ENCODE measurements at places on chromosomes 16 and 17.

DNA sequence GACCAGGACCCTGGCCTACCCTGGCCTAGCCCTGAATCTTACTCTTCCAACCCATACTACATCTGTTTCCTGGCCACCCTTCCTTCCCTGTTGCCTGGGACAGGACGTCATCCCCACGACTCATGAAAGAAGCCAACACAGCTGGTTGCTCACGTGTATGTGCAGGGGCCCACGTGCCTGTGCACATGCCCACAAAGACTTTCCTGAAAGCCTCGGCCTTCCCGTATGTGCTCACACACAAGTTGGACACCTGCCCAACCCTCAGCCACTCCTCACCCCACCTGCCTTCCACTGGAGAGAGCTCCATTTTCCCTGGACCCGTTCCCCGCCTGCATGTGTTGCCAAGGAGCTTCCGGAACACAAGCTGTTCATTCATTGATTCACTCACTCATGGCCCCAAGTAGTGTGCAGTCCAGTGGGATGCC is 7.0 kb downstream of the PLXDC1 start:
- no peak for DNase-seq

GRCh38 chr16:14350081-14350480 is 279.0 kb downstream of the MRTFB start:
- peak; percentile 57 for DNase-seq

- no peak for DNase-seq
Measured at GRCh38 chr16:70758786-70759185, 42.2 kb downstream of the VAC14 start.

DNA sequence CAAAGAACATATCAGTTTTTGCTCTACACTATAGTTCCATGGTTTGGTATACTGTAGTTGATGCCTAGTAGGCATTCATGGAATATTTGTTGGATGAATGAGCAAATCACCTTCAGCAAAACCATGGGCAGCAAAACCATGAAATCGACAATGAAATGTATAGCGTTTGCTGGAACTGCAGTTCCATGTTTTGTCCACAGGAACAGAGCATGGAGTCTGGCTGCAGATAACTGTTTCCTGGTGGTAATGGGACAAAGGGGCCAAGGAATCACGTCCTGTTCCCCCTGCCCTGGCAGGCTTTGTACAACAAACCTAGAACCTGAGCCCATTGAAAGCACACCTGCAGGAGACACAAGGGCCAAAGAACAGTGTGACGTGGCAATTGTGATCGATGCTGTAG is 101.1 kb downstream of the USP31 start:
- DNase-seq, result no peak

- no peak for DNase-seq
Measured at GRCh38 chr16:88870608-88871348, 4.3 kb upstream of the PABPN1L start.

DNA sequence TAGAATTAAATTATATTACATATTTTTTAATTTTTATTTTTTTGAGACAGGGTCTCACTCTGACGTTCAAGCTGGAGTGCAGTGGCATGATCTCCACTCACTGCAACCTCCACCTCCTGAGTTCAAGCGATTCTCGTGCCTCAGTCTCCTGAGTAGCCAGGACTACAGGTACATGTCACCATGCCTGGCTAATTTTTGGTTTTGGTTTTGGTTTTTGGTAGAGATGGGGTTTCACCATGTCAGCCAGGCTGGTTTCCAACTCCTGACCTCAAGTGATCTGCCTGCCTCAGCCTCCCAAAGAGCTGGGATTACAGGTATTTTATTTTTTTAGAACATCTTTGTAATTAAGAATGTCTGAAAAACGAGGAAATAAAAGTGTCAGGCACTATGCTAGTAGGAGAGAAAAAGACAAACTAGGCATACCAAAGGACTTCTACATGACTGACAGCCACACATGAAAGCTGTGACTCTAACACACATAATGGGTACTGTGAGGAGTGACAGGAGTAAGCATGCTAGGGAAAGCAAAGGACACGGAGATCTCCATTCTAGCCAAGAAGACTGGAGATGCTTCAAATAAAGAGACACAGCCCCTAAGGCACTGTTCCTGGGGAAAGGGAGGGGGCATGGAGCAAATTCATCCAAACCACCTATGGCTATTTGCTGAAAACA is 7.3 kb downstream of the GNA13 start:
- no peak for DNase-seq

DNA sequence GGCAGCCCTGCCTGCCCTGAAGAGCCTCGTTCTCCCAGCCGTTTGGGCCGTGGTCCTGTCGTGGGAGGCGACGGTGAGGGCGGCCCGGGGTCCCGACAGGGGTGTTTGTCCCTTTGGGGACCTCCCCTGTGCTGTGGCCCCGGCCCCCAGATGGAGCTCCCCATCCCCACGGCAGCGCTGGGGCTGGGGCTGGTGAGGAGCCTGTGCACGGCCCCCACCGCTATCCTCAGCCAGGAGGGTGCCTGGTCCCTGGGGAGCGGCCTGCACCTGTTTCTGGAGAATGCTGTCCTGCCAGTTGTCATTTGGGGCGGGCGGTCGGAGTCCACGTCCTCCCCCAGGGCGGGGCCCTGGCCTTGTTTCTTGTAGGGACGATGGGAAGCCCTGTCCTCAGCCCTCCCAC is 6.6 kb downstream of the CAPN15 start:
- DNase-seq, result no peak

GRCh38 chr17:48574505-48575065 is 3.6 kb downstream of the HOXB4 start:
- DNase-seq, result no peak

DNA sequence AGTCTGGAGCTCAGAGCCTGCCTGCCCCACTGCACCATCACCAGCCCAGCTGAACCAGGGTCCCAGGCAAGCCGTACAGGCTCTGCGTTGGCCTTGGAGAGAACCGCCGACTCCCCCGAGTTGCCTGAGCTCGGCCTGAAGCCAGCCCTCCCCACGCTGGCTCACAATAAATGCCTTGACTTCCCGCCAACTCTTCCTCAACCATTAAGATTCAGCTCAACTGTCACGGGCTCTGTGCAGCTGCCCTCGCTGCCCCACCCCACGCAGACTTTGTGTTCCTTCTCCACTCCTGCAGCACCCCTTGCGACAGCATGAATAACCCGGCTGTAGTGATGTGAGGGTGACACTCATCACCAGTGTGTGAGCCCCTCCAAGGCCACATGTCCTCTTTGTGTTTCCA is 4.8 kb upstream of the QPRT start:
- no peak for DNase-seq

DNA sequence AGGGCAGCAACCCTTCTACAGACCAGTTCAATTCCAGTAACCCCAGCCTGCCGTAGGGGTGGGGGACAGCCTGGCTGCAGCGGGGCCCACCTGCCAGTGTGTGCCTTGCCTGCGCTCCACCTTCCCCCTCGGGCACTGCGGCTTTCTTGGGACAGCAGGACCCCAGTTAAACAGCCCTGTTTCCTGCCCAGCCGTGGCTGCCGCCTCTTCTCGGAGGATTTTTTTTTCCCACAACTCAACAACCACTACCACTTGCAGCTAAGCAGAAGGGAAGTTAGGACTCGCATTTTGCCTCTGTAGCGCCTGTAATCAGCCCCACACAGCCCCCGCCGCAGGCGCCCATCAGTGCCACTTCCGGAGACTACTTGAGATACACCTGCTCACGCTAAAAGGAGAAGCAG is 76.1 kb downstream of the RAI1 start:
- DNase-seq, result peak; percentile 91

DNA sequence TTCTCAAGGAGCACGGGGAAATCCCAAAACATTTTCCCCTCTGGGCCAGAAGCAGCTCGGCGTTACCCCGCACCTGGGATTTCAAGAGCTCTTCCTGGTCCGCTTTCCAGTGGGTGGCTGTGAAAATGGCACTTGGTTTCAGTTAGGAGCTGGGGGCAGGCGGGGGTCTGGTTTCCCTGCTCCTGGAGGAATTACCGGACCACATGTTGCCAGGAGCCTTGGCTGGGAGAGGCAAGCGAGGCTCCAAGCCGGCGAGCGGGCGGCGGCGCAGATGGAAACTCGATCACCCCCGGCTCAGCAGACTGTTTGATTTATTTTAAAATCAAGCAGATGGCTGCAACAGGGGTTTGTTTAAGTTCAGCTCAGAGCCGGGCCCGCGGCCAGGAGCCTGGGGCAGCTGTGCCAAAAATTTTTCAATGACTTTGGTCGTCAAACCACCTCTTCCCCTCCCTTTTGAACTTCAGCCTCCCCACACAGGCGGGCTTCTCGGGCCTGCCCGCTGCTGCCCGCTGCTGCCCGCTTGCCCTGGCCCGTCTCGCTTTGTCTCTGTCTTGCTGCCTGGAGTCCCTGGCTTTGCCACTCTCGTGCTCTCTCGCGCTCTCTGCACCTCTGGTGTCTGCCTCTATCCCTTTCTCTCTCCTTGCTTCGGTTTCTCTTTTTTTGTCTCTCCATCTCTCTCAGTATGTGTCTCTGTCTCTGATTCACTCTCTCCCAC is 108.0 kb upstream of the CIBAR2 start:
- no peak for DNase-seq

DNA sequence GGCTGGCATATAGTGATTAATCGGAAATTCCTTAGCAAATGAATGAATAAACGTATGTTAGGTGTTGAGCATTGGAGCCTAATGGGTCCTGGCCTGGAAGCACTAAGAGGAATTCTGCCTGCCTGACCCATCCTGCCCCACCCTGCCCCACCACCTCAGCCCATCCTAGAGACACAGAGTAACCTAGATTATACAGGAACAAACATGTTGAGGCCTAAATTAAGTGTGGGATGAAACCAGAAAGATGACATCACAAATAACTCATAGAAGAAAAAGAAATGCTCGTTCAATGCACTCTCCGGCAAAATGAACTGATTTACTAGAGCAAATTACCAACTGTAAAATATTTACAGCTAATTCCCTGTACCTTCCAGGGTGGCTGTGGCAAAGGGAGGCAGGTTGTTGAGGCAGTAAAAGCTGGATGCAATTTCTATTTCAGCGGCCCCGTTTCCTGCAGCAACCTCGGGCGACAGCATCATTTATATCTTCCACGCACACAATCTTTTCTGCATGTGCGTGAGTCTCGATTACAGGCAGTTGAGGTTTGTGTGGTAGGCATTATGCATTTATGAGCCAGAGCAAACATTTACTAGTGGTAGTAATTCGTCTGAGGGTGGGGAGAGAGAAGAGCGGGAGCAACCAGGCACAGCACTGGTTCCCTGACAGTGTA is 417.2 kb downstream of the HS3ST4 start:
- DNase-seq, result no peak

DNA sequence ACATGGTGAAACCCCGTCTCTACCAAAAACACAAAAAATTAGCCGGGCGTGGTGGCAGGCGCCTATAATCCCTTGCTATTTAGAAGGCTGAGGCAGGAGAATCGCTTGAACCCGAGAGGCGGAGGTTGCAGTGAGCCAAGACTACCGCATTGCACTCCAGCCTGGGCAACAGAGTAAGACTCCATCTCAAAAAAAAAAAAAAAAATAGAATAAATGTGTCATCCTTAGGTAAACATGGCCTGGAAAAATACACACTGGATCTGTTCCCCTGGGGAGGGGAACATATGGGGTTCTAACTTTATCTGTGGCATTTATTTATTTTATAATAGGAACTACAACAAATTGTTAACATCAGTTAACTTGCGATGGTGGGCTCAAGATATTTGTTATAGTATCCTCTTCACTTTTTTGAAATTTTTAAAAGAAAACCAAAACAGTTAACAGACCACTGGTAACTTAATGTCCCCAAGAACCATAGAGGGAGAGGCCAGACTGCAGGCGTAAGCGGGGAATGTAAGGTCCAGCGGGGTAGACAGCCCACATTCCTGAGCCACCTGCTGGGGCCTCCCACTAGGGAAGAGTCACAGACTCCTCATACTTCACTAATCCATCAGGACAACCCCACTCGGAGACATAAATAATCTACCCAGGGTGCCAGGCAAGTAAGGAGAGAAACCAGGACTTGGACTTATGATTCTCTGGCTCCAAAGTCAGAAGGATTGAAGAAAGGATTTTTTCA is 12.5 kb upstream of the TXNDC11 start:
- DNase-seq, result no peak

- no peak for DNase-seq
Measured at GRCh38 chr17:11086646-11087340, 154.2 kb upstream of the SHISA6 start.

DNA sequence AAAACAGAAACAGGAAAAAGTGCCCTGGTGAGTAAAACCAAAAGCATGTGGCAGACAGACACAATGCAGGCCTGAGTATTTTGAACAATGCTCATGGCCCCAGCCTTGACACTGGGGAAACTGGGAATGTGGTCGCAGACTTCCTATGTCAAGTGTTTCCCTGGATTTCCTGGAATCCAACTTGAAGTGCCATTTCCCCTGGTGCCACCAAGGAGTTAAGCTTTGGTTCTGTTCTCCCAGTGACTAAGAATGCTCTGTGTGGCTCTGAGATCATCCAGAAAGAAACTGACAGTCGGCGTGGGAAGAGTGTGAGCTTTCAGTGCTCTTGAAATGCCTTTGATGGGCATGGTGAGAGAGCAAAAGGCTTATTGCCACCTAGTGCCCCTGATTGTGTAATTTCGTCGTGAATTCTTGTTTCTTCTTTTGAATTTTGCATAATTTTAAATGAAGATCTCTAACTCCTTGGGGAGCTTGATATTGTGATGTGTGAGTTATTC is 96.0 kb downstream of the YPEL2 start:
- no peak for DNase-seq

DNA sequence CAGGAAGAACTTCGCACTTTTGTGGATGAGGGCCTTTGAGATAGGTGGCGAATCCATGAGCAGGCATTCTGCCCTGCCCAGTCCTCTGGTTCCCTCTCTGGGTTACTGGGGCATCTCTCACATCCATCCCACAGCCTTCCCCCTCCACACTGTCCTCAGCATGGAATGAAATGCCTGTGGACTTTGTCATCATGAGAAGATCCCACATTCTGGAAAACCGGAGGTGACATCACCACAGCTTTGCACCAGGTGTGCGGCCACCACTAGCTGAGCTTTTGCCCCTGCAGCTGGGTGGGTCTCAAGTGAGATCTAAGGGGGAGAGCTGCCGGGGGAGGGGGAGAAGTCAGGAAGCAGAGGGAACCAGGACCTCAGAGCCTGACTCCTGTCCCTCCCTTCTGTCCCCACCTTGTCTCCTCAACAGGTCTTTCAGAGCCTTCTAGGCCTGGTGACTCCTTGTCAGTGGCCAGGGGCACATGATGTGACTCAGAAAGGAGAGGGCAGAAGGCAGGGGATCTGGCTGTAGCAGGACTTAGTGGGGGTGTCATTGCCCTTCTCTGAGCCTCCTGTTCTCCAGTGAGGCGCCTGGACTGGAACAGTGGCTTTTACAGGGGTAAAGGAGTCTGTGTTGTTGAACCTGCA is 40.0 kb upstream of the DLX4 start:
- no peak for DNase-seq

DNA sequence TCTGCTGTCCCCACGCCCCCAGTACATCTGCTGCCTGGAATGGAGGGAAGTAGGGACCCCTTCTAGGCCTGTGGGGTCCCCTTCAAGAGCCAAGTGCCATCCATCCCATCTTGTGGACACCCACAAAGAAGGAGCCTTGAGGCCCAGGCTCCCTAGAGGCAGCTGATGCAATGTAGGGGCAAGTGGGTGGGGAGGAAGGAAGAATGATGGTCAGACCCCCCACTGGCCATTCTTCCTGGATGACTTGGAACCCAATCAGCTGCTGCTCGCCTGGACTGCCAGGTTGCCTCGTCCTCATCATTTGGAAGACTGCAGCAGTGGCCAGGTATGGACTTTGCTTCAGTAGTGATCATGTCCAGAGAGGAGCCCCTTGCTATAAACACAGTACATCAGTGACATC is 48.9 kb downstream of the SMPD3 start:
- no peak for DNase-seq
